ENCODE measurements at places on chromosomes 4 and X.

GRCh38 chr4:36128689-36129088 is 115.6 kb downstream of the ARAP2 start:
- DNase-seq, result no peak

DNA sequence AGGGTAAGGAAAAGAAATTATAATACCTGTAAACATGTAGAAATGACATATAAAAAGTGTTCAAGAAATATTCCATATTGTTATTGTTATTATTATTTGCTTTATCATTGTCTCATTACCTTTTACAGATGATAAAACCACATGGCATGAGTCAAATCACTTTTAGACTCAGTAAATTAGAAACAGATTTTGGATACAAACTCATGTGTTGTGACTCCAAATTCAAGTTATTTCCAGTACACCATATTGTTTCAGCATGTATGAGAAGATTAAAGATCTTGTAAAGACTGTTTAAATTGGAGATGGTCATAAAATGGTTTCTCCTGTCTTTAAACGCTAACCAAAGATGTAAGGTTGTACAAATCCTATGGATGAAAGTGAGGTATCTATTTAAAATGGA is 18.1 kb downstream of the PPP1R2C start:
- DNase-seq, result no peak

- peak; percentile 30 for DNase-seq
Observed at GRCh38 chrX:65706041-65706828, 38.8 kb downstream of the MSN start.

- DNase-seq, result no peak
Observed at GRCh38 chr4:1798580-1799386, 5.7 kb downstream of the FGFR3 start.

DNA sequence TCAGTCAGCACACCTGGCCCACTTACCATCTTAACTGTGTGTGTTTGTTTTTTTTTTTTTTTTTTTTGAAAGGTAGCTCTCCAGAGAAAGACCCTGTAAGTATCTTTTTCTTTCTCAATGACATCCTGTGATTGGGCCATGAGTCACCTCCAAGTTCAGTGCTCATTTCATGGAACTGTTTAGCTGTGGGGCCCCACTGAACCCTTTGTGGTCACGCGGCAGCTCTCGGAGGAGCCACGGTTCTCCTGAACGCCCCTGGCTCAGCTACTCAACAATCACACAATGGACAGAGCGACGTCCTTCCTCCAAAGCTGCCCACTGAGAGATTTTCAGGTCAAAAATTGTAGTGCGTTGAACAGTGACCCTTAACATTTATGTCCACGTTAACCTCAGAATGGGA is 14.2 kb upstream of the IL3RA start:
- DNase-seq, result no peak

GRCh38 chr4:130154901-130155300 is 1058.9 kb downstream of the C4orf33 start:
- DNase-seq, result no peak

DNA sequence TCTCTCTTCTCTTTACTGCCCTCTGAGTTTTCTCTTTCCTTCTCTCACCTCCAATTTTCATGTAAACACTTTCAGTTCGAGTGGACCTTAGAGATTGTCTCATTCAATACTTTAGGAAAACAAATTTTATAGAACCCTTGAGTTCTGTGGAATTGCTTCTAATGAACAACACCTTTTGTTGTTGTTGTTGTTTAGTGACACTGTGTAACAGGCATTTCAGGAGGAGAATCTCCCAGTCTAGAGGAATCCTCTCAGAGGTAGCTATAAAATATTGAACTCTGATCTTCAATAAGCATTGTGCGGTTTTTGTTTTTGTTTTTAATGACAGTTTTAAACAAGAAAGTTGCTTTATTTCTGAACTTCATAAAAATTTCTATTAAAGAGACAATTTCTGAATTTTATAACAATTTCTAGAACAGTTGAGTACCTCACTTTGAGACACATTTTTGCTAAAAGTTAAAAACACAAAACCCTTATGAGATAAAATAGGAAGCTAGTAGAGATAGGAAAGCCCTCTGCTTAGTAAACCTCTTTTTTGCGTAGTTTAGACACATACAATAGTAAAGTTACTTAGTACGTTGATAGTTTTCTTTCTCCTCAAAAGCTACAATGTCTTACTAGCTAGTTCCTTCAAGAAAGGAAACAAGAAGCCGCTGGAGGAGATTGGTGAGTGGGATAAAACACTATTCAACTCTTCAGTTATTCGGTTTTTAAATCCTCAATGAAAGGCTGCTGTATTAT is 38.8 kb downstream of the CLCN3 start:
- DNase-seq, result no peak

- DNase-seq, result no peak
Observed at GRCh38 chr4:38567457-38567856, 96.5 kb upstream of the KLF3 start.

GRCh38 chrX:55074851-55075467 is at the start of gene PAGE2B:
Gene PAGE2B, plus strand, starts transcription at chrX:55075030. Its CDS starts 1,012 bp downstream, at chrX:55076042.
- no peak for DNase-seq

DNA sequence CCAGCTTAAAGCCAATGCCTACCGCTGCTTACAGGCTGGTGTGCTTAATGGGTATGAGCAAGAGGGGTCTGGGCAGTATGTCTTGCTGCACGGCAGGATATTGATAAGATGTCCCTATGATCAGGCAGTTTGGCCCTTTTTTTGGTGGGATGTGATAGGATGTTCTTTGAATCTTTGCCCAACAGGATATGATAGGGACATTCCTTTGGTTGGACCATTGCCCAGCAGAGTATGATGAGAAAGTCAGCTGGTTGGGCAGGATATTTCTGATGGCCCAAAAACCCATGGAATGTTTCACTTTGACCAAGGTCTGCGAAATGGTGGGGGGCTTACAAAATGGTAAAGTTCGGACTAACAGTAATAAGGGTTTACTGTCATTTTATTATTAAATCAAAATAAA is 1060.6 kb downstream of the STIM2 start:
- DNase-seq, result no peak

GRCh38 chrX:71053217-71053621 is 14.9 kb downstream of the SNX12 start:
- no peak for DNase-seq

- DNase-seq, result no peak
Observed at GRCh38 chr4:13640149-13640940, 12.8 kb upstream of the BOD1L1 start.

DNA sequence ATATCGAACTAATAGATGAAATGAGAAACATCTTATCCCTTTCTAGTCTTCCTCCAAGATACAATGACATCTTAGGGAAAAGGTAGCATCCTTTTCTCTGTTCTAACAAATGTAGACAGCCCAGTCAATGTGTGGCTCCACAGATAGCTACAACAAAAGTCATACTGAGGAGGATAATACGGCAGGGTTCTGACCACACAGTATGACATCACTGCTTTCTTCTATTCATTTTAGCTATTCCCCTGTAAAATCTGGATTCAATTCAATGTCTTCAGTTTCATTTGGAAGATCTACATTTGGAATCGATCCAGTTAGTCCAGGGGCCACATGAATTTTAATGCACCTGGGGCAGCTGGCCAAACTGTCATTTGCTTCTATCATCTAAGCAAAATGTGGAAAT is 51.4 kb downstream of the ENOX2 start:
- DNase-seq, result no peak

DNA sequence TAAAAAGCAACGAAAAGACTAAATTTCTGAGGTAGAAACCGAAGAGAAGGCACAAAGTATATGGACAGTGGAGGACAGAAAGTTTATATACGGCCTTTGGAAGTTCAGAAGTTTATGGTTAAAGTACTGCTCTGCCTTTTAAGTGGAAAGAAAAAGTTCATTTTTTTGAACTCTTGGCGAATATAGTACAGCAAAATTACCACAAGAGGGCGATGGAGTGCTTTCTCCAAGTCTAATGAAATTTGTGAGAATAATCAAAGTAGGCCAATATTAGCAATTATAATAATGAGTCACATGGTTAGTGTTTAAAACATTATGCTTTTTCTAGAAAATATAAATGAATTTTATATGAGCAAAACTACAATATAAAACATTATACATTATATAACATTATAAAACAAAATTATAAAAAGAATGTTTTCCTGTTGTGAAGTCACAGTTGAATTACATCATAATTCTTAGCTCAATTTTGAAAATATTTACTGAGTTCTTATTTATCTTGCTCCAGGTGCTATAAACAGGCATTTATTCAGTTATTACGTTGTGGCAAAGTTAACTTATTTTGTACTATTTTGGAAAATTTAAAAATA is 136.2 kb upstream of the BMPR1B start:
- no peak for DNase-seq

- no peak for DNase-seq
Observed at GRCh38 chr4:95761871-95762270, 78.0 kb upstream of the PDHA2 start.

- no peak for DNase-seq
Observed at GRCh38 chr4:121098266-121098665, 25.9 kb upstream of the NDNF start.

GRCh38 chrX:138723301-138723700 is 11.8 kb upstream of the FGF13 start:
- no peak for DNase-seq

- DNase-seq, result no peak
Observed at GRCh38 chrX:332916-333610, 14.5 kb upstream of the GTPBP6 start.

DNA sequence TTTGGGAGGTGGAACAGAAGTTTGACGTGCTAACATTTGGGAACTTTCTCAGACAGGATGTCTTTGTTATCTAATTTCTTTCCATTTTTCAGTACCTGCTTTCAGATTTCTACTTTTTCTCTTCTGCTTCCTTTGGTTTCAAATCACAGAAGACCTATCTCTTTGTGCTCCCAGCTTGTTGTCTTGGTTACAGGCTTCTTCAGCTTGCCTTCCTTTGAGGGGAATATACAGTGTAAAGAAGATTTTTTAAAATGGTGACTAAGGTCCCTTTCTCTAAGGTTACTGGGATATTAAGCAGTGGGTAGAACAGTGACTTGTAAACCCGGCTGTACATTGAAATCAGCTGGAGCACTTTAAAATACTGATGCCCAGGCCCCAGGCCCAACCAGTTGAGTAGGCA is 48.0 kb downstream of the TMEM164 start:
- no peak for DNase-seq

GRCh38 chr4:183863155-183863825 is 41.8 kb upstream of the STOX2 start:
- no peak for DNase-seq

Measured in activated CD4-positive, alpha-beta T cell treated with anti-CD3 and anti-CD28 coated beads for 24 hours (primary cell).